Thymus (tissue), 14 donors: ENCODE measurements at places on chromosomes 1 and 21. TPM values are rescaled to one million over a fixed set of nuclear protein-coding genes. Genes with fewer than 3 reads are reported as not detected.

DNA sequence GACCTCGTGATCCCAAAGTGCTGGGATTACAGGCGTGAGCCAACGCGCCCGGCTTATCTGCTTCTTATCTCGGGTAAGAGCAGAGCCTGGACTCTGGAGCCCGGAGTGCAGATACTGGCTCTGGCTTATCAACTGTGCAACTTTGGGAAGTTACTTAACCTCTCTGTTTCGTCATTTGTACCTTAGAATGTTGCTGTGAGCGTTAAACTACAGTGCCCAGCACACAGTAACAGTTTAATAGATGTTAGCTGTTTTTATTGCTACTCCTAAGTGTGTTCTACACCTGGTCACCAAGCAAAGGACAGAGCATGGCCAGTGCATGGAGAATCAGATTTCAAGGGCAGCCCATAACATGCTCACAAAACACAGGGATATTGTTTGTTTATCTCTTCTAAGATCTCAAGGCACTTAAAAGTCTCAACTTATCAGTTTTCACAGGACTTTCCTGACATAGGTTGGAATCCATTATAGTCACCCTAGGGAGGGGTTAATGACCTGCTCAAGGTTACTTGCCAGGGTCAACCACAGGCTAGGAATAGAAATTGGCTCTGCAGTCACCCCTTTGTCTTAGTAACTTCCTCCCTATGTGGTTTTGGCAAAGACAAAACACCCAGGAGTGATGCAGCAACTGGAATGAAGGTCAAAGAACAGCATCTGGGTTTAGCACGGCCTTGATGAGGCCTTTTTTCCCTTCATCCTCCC lies 22.5 kb upstream of the SRP9 start:
- H3K36me3 ChIP-seq = no peaks in the 10 kb centered on the region
- H3K27me3 ChIP-seq = no peaks in the 10 kb centered on the region
- H3K4me3 ChIP-seq = no peak overlapping the region
- no peak for DNase-seq

GRCh38 chr1:3352952-3353331 lies 101.5 kb upstream of the ARHGEF16 start:
- peaks cover 4% of the 10 kb centered on the region for H3K27me3 ChIP-seq
- H3K4me3 ChIP-seq = no peak overlapping the region
- H3K4me1 ChIP-seq = no peaks in the 10 kb centered on the region
- no peaks in the 10 kb centered on the region for H3K36me3 ChIP-seq
- H3K27ac ChIP-seq = no peak overlapping the region

DNA sequence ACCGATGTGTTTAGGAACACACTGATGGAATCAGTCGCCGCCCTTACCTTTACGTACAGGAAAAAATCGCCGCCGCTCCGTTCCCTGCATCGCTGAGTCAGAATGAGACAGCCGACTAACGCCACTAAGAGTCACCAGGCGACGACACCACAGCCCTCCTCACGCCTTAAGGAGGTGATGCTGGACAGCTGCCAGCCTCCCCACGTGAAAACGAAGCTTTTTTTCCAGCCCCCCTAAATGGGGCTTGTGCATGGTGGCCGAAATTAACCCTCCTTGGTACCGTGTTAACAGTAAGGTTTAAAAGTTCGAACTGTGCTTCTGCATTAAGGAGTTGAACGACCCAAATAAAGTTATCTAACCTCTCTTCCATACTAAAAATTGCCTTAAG lies 511 bp downstream of the DNTTIP2 start:
- H3K4me3 ChIP-seq = peak overlapping the region; percentile 80
- H3K36me3 ChIP-seq = peaks cover 18% of the 10 kb centered on the region
- H3K27me3 ChIP-seq = no peaks in the 10 kb centered on the region

- no peaks in the 10 kb centered on the region for H3K27me3 ChIP-seq
- no peak overlapping the region for H3K27ac ChIP-seq
Observed at GRCh38 chr1:113534130-113534817, 144.0 kb downstream of the MAGI3 start.

DNA sequence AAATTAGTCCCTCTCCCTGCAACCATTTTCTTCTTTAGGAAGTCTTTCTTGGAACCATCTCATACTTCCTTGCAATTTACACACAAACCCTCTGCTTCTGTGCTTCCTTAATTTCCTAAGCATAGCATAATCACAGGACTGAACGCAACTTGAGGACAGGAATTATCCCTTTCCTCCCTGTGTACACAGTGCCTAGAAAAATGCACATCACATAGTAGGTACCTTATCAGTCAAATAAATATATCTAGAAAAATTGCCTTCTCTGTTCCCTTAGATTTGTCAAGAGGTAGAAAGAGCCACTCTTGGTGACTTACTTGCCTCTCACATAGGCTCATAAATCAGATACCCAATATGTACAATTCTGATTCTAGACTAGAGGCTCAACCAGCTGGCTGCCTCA lies 4.9 kb downstream of the ASPM start:
- H3K4me1 ChIP-seq = no peaks in the 10 kb centered on the region
- H3K4me3 ChIP-seq = no peak overlapping the region
- H3K27ac ChIP-seq = no peak overlapping the region
- no peak for DNase-seq
- no peaks in the 10 kb centered on the region for H3K27me3 ChIP-seq

The KIRREL1 gene
- total RNA-seq = 5.9 TPM

DNA sequence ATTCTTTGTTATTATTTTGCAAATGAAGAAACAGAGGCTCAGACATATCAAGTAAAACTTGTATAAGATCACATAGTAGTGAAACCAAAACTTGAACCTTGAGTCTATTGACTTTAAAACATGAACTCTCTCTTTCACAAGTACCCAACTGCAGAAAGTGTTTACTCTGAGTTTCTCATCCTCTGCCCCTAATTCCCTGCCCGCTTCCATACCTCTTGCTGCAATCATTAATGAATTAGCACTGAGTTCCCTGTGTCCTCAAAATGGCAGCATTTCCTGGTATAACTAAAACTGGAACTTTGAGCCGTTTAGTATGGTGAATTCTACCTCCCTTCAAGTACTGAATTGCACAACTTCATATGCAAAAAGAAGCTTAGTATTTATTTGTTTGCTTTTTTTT lies 147.7 kb upstream of the DNAH14 start:
- H3K4me1 ChIP-seq = peaks cover 6% of the 10 kb centered on the region
- H3K4me3 ChIP-seq = no peak overlapping the region

DNA sequence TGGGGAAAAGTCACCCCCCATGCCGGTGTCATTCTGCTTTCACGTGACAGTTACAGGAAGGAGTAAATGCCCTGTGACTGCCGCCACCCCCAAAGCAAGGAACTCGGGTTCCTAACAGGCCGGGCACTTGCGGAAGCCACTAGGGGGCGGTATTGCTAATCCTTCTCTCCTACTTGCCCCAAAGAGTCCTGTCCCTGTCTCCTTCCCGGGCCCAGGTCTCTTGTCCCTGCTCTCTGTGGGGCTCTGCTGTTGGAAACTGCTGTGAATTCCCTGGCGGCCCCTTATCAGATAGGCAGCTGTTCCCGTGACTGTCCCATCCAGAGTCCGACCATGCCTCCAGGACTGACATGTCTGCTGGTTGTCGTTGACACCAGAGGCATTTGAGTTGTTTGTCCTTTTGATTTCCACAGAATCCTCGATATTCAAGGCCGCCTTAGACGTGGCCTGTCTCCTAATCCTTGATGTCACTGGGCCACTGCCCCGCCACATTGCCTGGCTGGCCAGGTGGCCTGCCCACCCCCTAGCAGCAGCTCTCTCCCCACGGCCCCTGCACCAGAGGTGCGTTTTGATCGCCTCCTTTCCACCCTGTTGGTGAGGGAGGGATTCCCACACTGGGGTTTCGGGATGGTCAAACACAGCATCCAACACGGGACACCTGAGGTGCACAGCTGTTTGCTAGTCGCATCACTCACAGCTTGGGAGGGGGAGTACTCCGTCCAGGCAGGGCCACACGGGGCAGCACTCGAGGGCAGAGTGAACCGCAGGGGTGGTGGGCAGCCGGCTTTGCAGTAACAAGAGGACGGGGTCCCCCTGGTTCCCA lies 37.3 kb downstream of the CHAF1B start:
- no peaks in the 10 kb centered on the region for H3K27me3 ChIP-seq
- no peaks in the 10 kb centered on the region for H3K36me3 ChIP-seq
- no peak overlapping the region for H3K4me3 ChIP-seq
- DNase-seq = peak; percentile 12

GRCh38 chr1:192005976-192006375 lies 152.3 kb upstream of the RGS18 start:
- no peaks in the 10 kb centered on the region for H3K27me3 ChIP-seq
- H3K4me1 ChIP-seq = no peaks in the 10 kb centered on the region
- no peak overlapping the region for H3K27ac ChIP-seq
- no peaks in the 10 kb centered on the region for H3K36me3 ChIP-seq

DNA sequence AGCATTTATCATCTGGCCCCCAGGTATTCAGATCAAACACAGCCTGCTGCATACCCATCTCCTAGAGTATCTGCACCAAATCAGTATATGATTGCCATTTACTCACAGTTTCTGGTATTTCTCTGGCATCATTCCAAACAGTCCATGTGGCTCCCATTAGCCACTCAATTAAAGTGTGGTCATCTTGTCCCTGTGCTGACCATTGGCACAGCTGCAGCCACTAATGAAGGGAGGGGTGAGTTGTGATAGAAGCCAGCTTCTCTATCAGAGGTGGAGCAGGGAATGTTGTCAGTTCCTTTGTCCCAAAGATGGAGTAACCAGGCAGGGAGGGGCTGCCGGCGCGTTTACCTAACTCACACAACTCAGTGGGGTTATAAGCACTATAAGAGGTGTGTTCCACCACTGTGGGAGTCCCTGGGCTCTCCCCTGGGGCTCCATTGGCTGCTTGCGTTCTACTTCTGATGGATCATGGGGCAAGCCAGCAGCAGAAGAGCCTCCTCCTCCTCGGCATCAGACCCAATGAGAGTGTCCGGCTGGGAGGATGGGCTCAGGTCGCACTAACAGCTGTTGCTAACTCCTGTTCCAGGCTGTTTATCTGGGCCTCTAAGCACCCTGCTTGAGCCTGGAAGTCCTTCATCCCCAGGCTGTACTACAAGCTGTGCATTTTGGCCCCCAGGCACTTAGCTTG lies 108.6 kb downstream of the GDAP2 start:
- H3K36me3 ChIP-seq = no peaks in the 10 kb centered on the region
- no peak for DNase-seq
- H3K27ac ChIP-seq = no peak overlapping the region
- no peaks in the 10 kb centered on the region for H3K4me1 ChIP-seq

DNA sequence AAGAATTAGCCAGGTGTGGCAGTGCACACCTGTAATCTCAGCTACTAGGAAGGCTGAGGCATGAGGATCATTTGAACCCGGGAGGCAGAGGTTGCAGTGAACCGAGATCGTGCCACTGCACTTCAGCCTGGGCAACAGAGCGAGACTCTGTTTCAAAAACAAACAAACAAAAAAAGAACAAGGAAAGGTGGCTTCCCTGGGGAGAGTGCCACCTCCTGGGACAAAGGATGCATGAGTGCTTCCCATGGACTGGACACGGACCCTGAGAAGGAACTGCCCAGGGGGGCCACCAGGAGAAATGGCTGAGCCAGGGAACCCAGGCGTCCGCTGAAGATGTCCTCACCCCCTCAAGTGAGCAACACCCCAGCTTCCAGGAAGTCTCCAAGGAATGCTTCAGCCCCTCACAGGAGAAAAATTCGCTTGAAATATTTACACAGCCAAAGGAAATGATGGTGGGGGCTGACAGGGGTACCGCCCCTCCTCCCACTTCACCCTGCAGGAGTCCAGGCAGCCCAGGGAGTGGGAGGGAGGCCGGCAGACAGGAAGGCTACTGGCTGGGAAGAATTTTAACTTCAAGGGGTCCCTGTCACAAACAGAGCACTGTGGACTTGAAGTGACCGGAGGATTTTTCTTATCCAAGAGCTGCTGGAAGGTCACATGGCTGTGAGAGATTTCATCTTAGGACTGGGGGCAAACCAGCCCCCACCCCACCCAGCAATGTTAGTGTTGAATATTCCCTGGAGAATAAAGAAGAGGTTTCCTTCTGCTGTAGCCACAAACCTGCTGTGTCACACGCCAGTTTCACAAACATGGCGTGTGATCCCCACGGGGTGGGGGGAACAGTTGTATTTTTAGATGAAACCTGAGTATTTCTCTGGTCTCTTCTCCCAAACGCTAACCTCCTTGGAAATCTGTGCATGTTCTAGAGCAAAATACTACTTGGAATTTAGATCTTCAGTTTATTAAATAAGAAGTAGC lies 90.8 kb upstream of the SLC25A33 start:
- no peak overlapping the region for H3K4me3 ChIP-seq
- H3K27me3 ChIP-seq = no peaks in the 10 kb centered on the region
- DNase-seq = no peak
